Tibial artery (tissue), 4 donors: ENCODE measurements at places on chromosomes 5 and 9.

GRCh38 chr5:176564002-176564401, 14.9 kb downstream of the CDHR2 start:
- no peak for DNase-seq

DNA sequence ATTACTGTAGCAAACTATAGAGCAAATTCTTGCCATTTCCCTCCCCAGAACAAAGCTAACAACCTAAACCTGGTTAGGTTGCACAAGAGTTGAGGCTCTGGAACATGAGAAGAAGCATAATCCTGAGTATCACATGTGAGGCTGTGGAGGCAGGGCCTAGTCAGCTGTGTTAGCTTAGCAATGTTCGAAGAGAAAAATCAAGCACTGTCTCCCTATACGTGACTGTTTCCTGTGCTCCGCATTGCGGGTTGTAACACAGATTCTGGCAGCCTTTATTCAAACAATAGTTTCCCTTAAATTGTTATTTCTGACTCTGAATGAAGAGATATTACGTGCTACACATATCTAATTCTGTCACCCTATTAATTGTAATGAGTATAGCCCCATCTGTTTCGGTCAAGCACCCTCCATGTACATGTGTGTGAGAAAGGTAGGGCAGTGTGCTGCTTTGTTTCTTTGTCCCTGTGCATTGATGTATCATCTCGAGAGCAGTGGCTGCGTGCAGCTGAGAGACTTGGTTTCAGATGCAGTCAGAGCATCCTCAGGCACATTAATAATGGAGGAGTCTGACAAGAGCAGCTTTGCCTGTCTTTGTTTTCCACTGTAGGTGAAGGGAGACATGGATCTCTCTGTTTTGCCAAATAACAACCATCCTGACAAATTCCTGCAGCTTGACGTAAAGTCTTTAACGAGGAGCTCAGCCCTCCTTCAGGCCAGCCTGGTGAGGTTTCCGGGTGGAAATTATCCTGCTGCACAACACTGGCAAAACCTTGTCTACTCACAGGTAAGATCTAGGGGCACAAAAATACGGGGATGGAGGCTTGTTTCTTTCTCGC, at the start of gene MINAR2:
Gene MINAR2, plus strand, starts transcription at position 523 of the 836 bp plus-strand sequence. Its CDS starts 97 bp downstream, at position 620.
- no peak for DNase-seq

- no peak for DNase-seq
These were observed 88.7 kb downstream of the PIP5K1B start for GRCh38 chr9:68793605-68794343.

DNA sequence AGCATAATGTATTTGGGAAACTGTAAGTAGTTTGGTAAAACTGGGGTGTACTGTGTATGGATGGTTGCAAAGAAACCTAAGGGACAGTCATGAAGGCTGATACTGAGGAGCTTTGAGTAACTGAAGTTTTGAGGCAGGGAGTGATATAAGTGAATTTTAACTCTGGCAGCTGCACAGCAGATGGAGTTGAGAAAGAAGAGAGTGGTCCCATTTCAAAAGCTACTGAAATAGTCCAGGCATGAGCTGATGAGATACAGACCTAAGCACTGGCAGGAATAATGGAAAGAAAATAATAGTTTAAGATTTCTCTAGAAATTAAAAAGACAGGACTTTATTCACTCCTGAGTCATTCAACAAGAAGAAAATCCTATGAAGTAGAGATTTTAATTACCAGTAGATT, 232.0 kb downstream of the CHSY3 start:
- DNase-seq: no peak
